Activated CD8-positive, alpha-beta T cell treated with anti-CD3 and anti-CD28 coated beads, Interleukin-2, amount 10 ng/mL, durations not matched to agents 7 days and 5 days (primary cell): ENCODE measurements at places on chromosomes 1 and 21.
A peak's percentile ranks its signal among the peaks of the same experiment; 100 is the strongest.

DNA sequence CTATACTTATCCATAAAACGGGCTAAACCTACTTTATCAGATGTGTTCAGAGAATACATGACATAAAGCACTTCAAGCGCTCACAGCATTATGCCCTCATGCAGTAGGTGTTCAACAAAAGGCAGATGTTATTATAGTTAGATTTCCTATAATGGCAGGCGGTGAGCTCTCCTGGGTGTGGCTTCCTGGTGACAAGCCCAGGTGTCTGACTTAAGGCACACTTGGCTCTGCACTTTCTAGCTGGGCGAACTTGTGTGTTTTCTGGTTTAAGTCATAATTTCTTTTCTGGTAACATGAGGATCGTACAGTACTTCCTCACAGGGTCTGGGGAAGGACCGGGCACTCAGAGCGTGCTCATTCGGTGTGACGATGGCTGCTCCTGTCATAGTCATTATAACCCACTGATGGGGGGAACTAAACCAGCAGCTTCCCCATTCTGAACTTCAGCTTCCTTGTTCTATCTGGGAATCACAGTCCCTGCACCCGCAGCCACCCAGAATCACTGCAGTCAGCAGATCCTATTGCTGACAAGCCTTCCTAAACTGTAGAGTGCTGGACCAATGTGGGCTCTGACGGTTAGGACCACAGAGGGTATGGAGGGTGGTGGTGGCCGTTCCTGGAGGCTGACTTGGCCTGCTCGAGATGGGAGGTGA is 52.8 kb downstream of the IGSF21 start:
- no peak overlapping the region for H3K27ac ChIP-seq
- no peaks in the 10 kb centered on the region for H3K4me1 ChIP-seq
- no peaks in the 10 kb centered on the region for H3K36me3 ChIP-seq
- DNase-seq = no peak
- no peak overlapping the region for H3K4me3 ChIP-seq
- no peaks in the 10 kb centered on the region for H3K27me3 ChIP-seq

DNA sequence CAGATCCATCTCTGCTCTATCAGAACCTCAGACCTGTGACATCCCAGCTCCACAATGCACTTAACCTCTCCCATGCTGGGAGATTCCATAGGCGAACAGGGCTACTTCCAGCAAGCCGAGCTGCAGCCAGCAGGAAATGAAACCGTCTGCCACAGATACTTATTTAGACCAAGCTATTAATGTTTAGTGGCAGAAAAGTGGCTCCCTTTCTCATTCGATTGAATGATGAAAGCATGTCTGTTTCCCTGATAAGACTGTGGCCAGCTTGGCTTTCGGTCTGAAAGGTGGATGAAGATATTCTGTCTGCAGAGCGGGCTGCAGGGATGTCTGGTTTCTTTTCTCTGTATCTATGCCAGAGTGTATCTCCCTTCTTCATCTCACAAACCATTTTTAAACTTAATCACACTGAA is 146.4 kb downstream of the GREM2 start:
- H3K4me3 ChIP-seq = no peak overlapping the region
- H3K27ac ChIP-seq = no peak overlapping the region
- no peaks in the 10 kb centered on the region for H3K4me1 ChIP-seq
- H3K27me3 ChIP-seq = no peaks in the 10 kb centered on the region
- no peak for DNase-seq
- no peaks in the 10 kb centered on the region for H3K36me3 ChIP-seq

- peaks cover 6% of the 10 kb centered on the region for H3K27me3 ChIP-seq
- H3K4me1 ChIP-seq = no peaks in the 10 kb centered on the region
- H3K27ac ChIP-seq = no peak overlapping the region
- DNase-seq = no peak
- H3K4me3 ChIP-seq = no peak overlapping the region
These were observed 72.4 kb upstream of the KCND3 start for GRCh38 chr1:112061901-112062320.

DNA sequence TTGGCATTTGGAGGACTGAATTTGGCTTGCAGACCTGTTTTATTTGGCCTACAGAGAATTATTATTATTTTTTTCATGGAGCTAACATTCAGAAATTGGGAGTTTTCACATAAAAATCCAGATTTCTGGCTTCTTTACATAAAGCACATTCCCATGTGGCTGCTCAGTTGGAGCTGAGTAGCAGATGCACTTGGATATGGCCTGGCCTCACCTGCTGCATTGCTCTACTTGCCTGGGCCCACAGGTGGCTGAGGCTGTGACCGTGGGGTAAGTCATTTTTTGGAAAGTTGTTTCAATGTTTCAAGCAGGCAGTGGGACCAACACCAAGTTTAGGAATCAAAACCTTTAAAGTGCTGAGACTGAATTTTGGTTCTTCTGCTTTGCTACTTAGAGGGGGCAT is 56.7 kb downstream of the GADD45A start:
- H3K4me3 ChIP-seq = no peak overlapping the region
- H3K27me3 ChIP-seq = peaks cover 7% of the 10 kb centered on the region
- H3K27ac ChIP-seq = no peak overlapping the region
- peaks cover 9% of the 10 kb centered on the region for H3K4me1 ChIP-seq

DNA sequence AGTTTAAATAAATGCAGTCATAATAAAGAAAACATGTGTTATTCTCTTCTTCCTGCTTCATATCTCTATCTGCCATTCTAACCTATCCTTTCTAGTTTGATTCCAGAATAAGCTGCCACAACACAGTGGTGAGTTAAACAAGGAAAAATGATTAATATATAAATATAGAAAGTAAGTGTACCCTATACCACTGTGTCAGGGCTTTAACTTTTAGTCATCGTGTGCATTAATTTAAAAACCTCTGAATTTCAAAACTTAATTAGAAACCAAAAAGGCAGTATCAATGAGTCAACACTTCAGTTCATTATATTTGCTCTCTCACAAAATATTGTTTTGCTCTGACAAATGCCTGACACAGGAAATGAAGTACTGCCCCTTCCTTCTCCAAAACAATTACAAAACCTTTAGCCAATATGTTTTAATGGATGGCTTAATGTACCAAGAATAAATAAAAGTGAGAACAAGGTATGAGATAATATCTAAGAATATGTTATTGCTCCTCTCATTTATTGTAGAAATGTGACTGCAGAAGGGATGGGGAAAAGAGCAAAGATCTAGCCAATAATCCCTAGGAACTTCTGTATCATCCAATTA is 634.8 kb downstream of the KCNT2 start:
- H3K27me3 ChIP-seq = no peaks in the 10 kb centered on the region
- H3K4me3 ChIP-seq = no peak overlapping the region

DNA sequence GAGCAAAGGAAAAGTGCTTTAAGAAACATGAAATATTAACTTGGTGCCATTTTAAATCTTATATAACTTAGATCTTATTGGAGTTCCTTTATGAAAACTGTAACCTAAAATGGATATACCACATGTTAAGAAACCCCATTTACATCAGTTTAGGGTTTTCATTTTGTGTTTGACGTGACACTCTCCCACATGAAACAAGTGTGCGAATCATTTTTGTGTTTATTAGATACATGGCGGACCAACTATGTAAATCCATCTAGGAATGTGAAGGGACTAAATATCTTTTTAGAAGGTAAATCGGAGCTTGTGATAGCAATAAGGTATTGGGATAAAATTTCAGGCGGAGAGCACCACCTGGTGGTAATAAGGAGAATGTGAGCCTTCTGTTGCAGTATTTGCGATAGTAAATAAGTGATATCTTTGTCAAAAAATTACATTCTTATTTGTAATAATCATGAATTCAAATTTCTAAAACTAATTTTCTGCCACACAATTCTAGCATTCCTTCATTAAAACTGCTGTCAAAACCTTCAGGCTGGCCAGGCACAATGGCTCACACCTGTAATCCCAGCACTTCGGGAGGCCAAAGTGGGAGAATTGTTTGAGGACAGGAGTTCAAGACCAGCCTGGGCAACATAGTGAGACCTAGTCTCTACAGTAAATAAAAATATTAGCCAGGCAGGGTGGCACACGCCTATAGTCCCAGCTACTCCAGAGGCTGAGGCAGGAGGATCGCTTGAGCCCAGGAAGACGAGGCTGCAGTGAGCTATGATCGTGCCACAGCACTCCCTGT is 31.3 kb downstream of the SMAP2 start:
- H3K36me3 ChIP-seq = peaks cover 34% of the 10 kb centered on the region
- no peaks in the 10 kb centered on the region for H3K27me3 ChIP-seq
- peak overlapping the region; percentile 75 for H3K27ac ChIP-seq
- H3K4me3 ChIP-seq = no peak overlapping the region

- H3K4me1 ChIP-seq = no peaks in the 10 kb centered on the region
- peaks cover 16% of the 10 kb centered on the region for H3K27me3 ChIP-seq
- DNase-seq = no peak
- H3K36me3 ChIP-seq = no peaks in the 10 kb centered on the region
These were observed 10.9 kb upstream of the GNL2 start for GRCh38 chr1:37606481-37607263.

GRCh38 chr1:207221934-207222351 is 99.5 kb upstream of the CD55 start:
- H3K36me3 ChIP-seq = no peaks in the 10 kb centered on the region
- no peak for DNase-seq
- peaks cover 10% of the 10 kb centered on the region for H3K4me1 ChIP-seq
- H3K27me3 ChIP-seq = peaks cover 3% of the 10 kb centered on the region
- H3K4me3 ChIP-seq = no peak overlapping the region

- H3K27ac ChIP-seq = no peak overlapping the region
- H3K27me3 ChIP-seq = peaks cover 9% of the 10 kb centered on the region
- H3K4me1 ChIP-seq = no peaks in the 10 kb centered on the region
- H3K4me3 ChIP-seq = no peak overlapping the region
- DNase-seq = no peak
These were observed 94.7 kb upstream of the SLC25A33 start for GRCh38 chr1:9444532-9444931.

GRCh38 chr1:208598021-208598420 is 353.8 kb upstream of the PLXNA2 start:
- no peaks in the 10 kb centered on the region for H3K4me1 ChIP-seq
- no peaks in the 10 kb centered on the region for H3K36me3 ChIP-seq
- no peak for DNase-seq
- no peak overlapping the region for H3K27ac ChIP-seq
- H3K27me3 ChIP-seq = peaks cover 2% of the 10 kb centered on the region
- no peak overlapping the region for H3K4me3 ChIP-seq

DNA sequence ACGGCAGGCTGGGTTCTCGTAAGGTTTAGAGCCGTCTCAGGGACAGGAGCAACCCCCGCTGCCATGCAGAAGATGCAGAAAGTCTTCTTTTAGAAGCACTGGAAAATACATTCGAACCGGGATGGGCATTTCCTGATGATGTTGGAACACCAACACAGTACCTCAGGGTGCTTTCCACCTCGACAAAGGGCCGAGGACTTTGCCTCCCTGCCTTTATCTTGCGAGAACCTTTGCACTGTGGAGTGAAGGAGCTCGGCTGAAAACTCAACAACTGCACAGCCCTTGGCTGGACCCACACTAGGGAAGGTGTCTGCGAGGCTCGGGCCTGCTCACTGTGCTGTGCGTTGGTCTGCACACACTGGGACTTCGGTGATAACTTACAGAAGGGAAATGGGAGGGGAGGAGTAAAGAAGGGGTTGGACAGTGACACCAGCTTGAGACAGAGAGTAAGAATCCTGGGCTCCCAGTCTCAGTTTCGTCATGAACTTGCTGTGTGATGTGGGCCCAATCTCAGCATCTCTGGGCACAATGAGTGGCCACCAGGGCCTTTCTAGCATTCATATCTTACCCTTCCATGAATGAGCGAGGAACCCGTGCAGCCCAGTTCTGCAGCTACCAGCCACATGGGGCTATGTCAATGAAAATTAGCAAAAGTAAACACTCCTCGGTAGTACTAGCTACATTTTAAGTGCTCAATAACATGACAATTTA is 18.2 kb downstream of the RCAN1 start:
- no peaks in the 10 kb centered on the region for H3K36me3 ChIP-seq
- no peak overlapping the region for H3K4me3 ChIP-seq
- DNase-seq = no peak
- H3K4me1 ChIP-seq = no peaks in the 10 kb centered on the region
- no peak overlapping the region for H3K27ac ChIP-seq

GRCh38 chr21:31473685-31474345 is 129.8 kb upstream of the TIAM1 start:
- H3K36me3 ChIP-seq = peaks cover 7% of the 10 kb centered on the region
- no peak overlapping the region for H3K4me3 ChIP-seq
- H3K4me1 ChIP-seq = peaks cover 5% of the 10 kb centered on the region
- DNase-seq = no peak

- no peaks in the 10 kb centered on the region for H3K36me3 ChIP-seq
- H3K27ac ChIP-seq = no peak overlapping the region
- H3K4me1 ChIP-seq = no peaks in the 10 kb centered on the region
- no peak for DNase-seq
These were observed 121.3 kb downstream of the TGFB2 start for GRCh38 chr1:218466341-218467010.

DNA sequence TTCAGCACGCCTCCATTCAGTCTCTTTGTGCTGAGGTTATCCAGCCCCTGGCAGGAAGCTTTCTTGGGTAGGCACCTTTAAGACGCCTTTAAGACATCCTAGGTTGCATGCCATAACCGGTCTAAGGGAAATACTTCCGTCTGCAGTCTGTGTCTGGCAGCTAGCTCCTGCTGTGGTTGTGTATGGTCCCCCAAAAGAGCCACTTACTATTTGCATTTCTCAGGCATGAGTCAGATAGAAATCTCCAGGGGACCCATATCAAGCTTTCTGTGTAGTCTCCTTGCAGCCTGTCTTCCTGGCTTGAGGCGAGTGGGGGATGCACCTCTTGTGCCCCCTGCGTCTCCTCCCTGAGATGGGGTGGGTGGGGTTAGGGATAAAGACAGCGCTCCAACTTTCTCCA is 10.0 kb upstream of the RYR2 start:
- H3K4me3 ChIP-seq = no peak overlapping the region
- H3K36me3 ChIP-seq = no peaks in the 10 kb centered on the region
- no peak overlapping the region for H3K27ac ChIP-seq

DNA sequence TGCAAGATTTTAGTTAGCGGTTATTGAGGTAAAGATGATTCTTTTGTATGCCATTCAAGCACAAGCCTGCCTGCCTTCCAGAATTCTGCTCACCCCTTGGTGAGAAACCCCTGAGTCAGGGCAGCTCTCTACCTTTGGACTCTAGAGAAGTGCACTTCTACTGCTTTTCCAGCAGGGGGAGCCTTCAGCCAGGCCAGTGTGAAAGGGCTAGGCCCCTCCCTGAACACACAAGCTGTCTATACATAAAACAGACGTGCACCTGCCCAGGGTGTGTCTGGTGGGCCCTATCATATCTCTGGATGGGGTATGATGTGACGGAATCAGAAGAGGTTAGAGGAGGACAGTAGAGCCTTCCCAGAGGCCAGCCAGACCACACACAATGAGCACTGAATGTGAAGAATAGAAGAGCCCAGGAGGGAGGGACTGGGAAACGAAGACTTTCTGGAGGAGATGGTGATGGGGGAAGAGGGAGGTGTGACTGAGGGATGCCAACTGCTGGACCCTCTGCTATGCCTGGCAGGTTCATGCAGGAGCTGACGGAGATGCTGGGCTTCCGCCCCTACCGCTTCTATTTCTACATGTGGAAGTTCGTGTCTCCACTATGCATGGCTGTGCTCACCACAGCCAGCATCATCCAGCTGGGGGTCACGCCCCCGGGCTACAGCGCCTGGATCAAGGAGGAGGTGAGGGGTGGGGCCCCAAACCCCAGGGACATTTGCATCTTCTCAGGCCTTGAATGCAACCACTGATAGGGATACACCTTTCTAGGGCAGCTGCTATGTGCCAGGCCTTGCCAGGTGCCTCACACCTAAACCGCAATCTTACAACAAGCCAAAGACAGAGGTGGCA is 13.0 kb upstream of the KCNC4 start:
- H3K36me3 ChIP-seq = no peaks in the 10 kb centered on the region
- no peak overlapping the region for H3K27ac ChIP-seq
- H3K27me3 ChIP-seq = no peaks in the 10 kb centered on the region
- H3K4me1 ChIP-seq = peaks cover 2% of the 10 kb centered on the region
- H3K4me3 ChIP-seq = no peak overlapping the region
- peak; percentile 66 for DNase-seq

GRCh38 chr1:160455153-160455517 is 54.8 kb downstream of the VANGL2 start:
- H3K36me3 ChIP-seq = no peaks in the 10 kb centered on the region
- H3K27ac ChIP-seq = peak overlapping the region; percentile 65
- H3K4me3 ChIP-seq = peak overlapping the region; percentile 6
- H3K4me1 ChIP-seq = peaks cover 49% of the 10 kb centered on the region
